ENCODE measurements at places on chromosomes 5 and 9. TPM values are rescaled to one million over a fixed set of nuclear protein-coding genes. Genes with fewer than 3 reads are reported as not detected.

PRRX2 gene
- total RNA-seq, result 1.7 TPM

PCDHB15 gene
- 4.2 TPM for total RNA-seq

C9orf50 gene
- total RNA-seq, result not detected

PCDHGC3 gene
- total RNA-seq, result 57.8 TPM

DNA sequence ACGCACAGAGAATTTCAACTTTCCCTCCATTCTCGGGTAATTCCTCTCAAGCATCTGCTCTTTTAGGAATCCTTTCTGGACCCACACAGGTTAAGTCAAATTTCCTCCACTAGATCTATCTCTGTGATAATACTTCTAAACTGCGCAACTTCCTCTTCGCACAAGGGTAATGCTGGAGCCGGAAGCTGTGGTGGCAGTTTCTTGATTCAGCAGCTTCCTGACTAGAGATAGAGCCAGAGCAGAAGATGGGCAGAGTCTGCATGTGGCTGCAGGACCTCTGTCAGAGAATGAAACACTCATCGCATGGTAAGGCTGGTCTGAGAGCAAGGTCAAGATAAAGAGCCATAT is 11.1 kb upstream of the CDC42SE2 start:
- no peaks in the 10 kb centered on the region for H3K27me3 ChIP-seq
- no peak overlapping the region for H3K27ac ChIP-seq
- H3K4me1 ChIP-seq, result peaks cover 7% of the 10 kb centered on the region
- no peak overlapping the region for H3K4me3 ChIP-seq

DNA sequence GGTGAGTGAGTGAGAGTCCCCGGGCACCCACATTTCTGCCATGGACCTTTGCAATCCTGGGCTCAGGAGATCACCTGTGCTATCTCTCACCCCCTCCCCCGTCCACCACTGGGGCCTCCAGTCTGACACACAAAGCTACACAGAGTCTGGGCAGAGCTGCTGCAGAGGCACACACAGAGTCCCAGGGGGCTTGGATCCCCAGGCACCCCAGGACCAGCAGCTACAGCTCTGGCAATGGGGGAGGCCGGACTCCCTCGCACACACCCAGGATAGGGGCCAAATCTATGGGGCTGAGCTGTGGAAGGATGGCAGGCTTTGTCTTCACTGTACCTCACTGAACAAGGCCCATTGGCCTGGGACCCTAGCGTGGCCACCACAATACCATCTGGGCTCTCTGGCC is 328.8 kb downstream of the MAN2A1 start:
- no peaks in the 10 kb centered on the region for H3K4me1 ChIP-seq
- H3K36me3 ChIP-seq, result no peaks in the 10 kb centered on the region
- no peaks in the 10 kb centered on the region for H3K27me3 ChIP-seq
- DNase-seq, result no peak
- no peak overlapping the region for H3K27ac ChIP-seq

- H3K27me3 ChIP-seq, result no peaks in the 10 kb centered on the region
- peaks cover 7% of the 10 kb centered on the region for H3K4me1 ChIP-seq
- H3K4me3 ChIP-seq, result no peak overlapping the region
- no peak overlapping the region for H3K27ac ChIP-seq
Measured at GRCh38 chr9:97484134-97484533, 17.3 kb upstream of the TMOD1 start.

DNA sequence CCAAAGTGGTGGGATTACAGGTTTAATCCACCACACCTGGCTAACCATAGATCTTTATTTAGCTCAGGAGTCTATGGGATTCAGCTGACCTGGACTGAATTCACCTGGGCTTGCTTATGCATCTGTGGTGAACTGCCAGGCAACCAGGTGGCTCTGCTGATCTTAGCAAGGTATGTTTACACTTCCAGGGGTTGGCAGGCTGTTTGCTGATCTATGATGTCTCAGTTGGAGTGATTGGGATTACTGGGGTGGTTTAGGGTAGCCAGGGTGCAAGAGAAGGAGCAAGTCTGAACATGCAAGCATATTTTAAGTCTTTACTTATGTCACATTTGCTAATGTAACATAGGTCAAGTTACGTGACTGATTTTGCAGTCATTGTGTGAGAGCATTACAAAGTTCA is 63.6 kb upstream of the JAK2 start:
- no peaks in the 10 kb centered on the region for H3K27me3 ChIP-seq
- no peak overlapping the region for H3K27ac ChIP-seq
- no peak for DNase-seq
- H3K4me1 ChIP-seq, result no peaks in the 10 kb centered on the region
- H3K4me3 ChIP-seq, result no peak overlapping the region

- no peaks in the 10 kb centered on the region for H3K36me3 ChIP-seq
- DNase-seq, result no peak
- H3K27ac ChIP-seq, result no peak overlapping the region
- H3K4me3 ChIP-seq, result no peak overlapping the region
Measured at GRCh38 chr5:9540791-9541190, 5.1 kb downstream of the SEMA5A start.

GRCh38 chr5:53487436-53487835 is 7.0 kb downstream of the FST start:
- no peak overlapping the region for H3K4me3 ChIP-seq
- DNase-seq, result no peak
- H3K36me3 ChIP-seq, result no peaks in the 10 kb centered on the region

DNA sequence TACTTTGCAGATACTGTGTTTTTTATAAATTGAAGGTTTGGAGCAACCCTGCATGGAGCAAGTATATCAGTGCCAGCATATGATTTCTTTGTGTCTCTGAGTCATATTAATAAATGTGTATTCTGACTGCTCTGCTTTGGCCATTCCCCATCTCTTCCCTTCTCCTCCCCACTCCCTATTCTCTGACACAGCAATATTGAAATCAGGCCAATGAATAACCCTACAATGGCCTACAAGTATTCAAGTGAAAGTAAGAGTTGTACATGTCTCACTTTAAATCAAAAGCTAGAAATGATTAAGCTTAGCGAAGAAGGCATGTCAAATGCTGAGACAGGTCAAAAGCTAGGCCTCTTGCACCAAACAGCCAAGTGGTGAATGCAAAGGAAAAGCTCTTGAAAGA is 82.2 kb upstream of the TLX3 start:
- H3K36me3 ChIP-seq, result no peaks in the 10 kb centered on the region
- DNase-seq, result no peak
- no peaks in the 10 kb centered on the region for H3K4me1 ChIP-seq
- H3K27ac ChIP-seq, result no peak overlapping the region
- H3K27me3 ChIP-seq, result no peaks in the 10 kb centered on the region

Data from esophagus muscularis mucosa (tissue), 4 donors.